ENCODE measurements at places on chromosomes 3 and 15.

GRCh38 chr15:85760531-85761371 lies 34.0 kb downstream of the KLHL25 start:
- no peak for DNase-seq

DNA sequence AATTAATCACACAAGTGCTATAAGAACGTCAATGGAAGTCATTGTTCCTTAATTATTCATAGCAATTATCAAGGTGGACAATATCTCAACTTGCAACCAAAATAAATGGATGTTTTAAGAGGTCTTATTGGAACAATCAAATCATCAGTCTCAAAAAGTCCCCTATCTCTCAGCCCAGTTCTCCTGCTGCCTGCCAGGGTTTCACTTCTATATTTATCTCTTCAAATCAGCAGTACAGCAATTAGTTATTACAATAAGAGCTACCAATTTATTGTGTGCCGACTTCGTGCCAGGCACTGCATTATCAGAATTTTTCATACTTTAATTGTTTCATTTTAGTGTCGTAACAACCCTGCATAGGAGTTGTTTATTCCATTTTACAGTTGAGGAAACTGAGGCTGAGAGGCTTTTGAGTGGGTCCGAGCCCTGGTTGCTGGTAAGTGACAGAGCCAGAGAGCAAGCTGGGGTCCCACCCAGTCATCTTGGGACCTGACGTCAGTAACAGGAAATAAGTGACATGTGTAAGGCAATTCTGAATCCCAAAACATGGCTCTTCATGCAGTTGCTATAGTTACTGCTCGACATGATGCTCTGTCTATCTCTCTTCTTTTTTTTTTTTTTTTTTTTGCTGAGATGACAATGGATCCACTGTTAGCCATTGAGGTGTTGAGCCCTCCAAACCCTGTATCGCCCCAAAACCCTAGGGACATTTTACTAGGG lies 8.8 kb upstream of the KCTD6 start:
- no peak for DNase-seq

DNA sequence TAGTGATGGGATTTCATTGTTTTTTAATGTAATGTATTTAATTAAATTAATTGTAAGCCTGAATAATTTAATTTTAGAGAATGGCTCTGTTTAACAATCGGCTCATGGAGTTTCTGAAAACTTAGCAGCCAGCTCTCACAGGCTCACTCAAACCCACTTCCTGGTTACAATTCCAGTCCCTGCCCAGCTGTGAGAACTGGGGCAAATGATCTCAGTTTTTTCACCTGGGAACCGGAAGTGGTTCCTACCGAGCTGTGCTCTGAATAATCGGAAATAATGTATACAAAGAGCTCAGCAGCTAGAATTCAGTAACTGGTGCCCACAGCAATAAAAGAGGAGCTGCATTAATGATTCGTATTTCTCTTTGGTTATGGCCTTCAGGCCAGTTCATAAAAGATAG lies 244.3 kb upstream of the MCTP2 start:
- peak; percentile 58 for DNase-seq

DNA sequence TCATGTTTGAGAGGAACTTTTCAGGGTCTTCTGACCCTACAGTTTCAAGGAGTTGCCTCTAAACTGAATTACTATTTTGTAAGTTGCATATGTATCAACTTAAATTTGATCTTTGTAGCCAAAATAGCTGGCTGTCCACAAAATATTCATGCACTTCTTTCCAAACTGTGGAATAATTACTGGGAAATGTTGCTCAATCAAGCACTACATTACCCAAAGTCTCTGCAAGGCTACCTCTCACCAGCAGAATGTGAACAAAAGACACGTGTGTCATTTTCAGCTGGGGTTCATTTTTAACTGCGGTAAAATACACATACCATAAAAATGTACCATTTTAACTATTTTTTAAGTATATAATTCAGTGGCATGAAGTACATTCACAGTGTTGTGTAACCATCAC lies 320.4 kb downstream of the CTNNB1 start:
- DNase-seq = no peak

DNA sequence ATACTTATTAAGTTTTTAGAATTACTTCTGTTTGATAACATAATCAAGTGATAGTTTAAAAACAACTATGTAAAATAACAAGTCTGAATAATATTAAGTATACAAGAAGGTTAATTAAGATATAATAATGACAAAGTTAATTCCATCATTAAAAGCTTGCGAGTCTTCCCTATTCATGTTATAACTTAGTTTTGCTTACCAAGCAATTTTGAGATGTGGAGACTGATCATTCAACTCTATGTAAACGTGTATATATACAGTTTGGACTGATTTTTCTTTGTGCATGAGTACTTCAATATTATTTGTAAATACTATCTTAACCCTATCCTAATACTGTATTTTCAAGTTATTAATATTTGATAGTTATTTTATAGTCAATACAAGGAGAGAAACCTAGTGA lies 870.9 kb downstream of the GBE1 start:
- DNase-seq = no peak

- DNase-seq = no peak
Measured at GRCh38 chr3:105466072-105466471, 99.4 kb downstream of the ALCAM start.

DNA sequence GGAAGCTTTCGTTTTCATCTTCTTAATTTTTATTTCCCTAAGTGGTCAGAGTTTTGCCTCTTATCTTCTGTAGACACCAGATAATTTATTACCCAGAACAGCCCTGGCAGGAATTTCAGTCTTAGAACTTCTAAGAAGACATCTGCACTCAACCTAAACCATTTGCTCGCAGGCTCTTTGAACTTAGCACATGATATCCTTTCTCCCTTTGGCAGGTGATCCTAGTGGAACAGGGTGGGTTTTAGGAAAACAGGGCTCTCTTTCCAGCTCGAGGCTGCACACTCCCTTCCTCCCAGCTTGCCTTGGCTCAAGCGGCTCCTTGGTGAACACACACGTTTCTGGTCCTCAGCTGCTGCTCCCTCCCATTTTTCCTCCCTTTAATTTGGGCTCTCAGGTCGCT lies 116.5 kb downstream of the THSD4 start:
- no peak for DNase-seq

DNA sequence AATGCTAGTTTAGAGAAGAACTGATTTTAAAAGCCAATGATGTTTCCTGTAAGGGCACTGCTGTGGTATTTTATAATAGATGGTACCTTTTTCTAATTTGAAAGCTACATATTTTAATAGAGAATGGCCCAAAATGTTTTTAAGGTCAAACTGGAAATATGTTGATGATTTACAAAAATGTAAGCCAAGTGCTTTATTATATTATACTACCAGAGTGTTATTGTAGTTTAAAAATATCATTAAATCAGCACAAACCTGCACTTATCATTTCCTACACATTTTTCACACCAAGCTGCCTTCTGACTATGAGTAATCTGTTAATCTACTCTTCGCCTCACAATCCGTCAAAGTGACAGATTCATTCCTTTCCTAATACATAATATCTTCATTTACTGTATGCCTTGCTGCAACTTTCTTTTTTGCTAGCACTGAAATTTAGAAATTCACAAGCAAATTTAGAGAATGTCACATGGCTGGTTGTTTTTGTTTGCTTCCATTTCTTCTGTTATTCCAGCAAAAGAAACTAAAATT lies 126.4 kb upstream of the FAM3D start:
- no peak for DNase-seq

- no peak for DNase-seq
Measured at GRCh38 chr3:61347981-61348380, 96.7 kb upstream of the FHIT start.

DNA sequence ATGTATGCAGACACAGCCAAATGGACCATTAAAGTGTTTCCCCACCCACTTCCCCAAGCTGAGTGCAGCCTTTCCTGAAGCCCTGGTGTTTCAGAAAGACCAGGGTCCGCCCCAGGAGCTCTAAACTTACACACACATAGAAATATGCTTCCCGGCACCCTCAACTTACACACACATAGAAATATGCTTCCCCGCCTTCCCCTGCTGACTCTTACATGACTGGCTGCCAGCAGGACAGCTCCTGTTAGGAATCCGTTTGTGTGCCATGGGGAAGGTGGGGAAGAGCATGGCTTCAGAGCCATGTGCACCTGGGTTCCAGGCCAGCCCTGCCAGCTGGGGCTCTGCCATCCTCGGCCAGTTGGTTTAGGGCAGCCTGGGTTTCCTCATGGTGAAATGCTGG lies 3.6 kb downstream of the CLEC3B start:
- DNase-seq = no peak

DNA sequence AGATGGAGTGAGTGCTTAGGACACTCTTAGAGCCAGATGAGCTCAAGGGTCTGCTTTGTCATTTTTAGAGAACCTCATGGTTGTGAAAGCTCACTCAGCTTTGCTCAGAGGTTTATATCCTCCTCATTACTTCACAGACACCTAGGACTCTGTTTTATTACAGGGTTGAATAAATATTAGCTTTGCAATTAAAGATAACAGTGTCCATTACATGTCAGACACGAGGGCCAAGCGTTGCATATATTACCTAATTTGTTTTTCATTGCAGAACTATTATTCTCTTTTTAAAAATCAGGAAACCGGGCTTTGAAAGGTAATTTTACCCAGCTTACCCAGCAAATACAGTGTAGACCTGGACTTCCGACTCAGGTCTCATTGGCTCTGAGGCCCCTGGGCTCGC lies 16.1 kb downstream of the MAP6D1 start:
- no peak for DNase-seq

DNA sequence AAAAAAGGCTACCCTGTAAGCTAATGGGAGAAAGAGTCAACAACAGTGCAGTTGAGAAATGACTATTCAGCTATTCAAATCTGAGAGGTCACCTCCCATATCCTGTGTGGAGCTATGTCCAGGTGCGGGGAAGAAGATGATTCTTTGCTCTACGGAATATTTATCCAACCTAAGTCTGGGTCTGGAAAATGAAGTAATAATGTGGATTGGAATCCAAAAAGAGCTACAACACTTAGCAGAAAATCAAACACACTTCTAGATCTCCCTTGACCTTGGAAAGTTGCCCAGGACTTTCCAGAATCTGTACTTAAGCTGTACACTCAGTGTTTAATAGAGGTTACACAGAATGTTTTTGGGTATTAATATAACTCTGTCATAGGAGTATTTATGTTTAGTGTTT lies 251.9 kb downstream of the NAALADL2 start:
- DNase-seq = no peak

DNA sequence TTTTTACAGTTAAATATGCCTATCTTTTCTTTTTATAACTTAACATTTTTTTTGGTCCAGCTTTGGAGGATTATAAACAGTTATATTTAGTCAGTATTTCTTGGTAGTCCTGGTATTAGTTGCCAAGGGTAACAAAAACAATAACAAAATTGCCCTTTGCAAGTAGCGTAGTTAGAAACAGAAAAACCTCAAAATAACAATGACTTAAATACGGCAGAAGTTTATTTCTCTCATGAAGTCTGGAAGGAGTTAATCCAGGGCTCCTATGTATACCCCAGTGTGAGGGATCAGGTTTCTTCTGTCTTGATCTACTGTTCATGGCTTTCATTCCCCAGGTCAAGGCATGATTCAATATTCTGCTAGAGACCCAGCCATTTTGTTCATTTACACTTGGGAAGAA lies 14.1 kb upstream of the MYH15 start:
- no peak for DNase-seq

DNA sequence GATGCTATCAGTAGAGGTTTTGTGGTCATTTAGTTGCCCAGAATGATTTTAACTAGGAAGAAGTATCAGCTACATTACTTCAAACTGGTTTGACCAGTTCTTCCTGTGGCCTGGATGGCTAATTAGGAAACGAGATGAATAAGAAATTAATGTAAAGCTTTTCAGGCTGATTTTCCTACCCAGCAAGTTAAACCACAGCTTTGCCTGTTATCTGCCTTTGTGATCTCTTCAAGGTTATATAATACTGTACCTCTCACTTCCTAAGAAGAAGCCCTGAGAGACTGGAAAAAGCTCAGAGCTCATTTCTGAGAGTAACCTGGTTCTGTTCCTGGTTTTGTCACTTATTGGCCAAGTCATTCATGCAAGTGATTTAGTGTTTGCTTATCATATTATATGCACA lies 782.2 kb upstream of the GOLIM4 start:
- no peak for DNase-seq

GRCh38 chr15:99921101-99921500 lies 187.9 kb upstream of the LYSMD4 start:
- no peak for DNase-seq

GRCh38 chr15:77119446-77119845 lies 48.5 kb upstream of the TSPAN3 start:
- no peak for DNase-seq

- no peak for DNase-seq
Measured at GRCh38 chr3:188283347-188283746, 129.4 kb downstream of the LPP start.

GRCh38 chr3:141764986-141765385 lies 1.8 kb downstream of the GRK7 start:
- DNase-seq = no peak

DNA sequence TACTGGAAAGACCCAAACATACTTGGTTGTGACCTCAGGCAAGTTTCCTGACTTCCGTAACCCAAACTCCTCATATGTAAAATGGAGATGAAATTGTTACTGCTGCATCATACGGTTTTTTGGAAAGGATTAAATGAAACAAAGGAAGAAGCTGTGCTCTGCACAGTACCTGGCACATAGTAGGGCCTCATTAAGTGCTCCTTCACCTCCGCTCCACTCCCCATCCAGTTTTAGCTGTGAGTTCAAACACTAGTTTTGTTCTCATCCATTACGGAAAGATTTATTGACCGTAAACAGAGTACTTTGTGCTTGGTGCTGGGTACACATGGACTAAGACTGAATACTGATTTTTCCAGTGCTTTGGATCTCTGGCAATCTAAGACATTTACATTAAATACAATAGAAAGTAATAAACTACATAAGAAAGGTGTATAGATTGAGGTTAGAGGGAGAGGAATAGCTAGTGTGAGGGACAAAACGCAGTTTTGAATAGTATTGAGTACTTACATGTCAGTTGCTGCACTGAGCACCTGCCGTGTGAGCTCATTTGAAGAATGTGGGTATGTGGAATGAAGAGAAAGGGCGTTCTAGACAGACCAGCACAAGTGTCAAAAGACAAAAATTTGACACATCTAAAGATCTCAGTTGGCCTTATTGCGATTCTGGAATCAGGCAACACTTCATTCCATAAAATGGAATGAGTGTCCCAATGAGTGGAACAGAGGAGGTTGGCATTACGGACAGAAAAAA lies 594 bp upstream of the ICE2 start:
- DNase-seq = no peak

- no peak for DNase-seq
Measured at GRCh38 chr3:65619451-65619881, 419.3 kb downstream of the MAGI1 start.
